ENCODE measurements at places on chromosomes 11 and 22.

GRCh38 chr11:126884594-126884993, 116.0 kb downstream of the KIRREL3 start:
- DNase-seq, result no peak

DNA sequence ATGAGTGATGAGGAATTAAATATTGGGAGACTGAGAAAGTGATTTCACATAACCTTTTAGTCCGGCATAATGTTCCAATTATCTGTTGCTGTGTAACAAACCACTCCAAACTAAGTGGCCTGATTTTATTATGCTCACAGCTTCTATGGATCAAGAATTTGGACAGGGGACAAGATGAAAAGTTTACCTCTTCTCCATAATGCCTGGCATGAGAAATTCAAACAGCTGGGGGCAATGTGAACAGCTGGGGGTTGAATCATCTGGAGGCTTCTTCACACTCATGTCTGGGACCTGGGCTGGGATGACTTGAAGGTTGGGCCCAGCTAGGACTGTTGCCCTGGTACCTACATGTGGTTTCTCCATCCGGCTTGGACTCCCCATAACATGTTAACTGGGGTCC, 99.4 kb upstream of the DRD2 start:
- DNase-seq, result no peak

DNA sequence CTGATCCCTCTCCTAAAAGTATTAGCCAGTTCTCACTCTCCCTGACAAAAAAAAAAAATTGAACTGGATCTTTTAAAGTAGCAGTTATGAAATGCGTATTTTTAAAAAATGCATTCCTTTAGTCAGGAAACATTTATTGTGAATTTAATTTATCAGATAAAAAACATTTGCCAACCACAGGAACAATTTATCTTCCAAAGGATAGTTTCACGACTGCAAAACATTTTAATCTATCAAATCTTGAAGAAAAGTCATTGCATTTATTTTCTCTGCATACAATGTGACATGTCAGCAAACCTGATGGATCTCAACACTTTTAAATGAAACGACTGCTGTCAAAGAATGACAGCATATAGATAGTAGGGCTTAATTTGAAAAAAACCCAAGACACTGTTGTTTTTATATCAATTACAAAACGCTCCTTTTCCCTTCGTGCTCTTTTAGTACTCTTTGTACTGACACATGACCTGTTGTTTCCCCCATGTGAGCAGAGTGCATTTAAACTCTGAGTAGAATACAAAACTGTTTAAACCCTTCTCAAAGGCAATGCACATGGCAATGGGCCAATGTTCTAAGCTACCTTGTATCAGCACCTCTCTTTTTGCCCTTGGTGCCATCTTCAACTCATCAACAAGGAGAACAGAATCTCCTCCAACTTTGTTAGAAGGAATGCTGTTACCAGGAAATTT, 107.0 kb downstream of the ATG16L2 start:
- no peak for DNase-seq

DNA sequence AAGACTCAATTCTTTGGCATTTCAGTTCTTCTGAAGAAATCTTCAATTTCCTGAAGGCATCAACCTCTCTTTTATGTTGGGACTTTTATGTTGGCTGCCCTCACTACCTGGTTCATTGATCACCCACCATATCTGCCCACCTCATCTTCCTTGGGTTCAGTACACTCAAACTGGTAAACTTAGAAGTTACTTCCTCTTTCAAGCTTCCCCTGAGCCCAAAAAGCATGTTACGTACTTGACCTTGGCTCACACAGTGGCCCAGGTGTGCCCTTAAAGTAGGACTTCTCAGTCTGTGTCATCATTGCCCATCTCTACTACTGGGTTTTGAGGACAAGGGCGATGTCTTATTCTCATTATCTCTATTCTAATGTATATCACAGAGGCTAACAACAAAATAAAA, 86.1 kb downstream of the GRIA4 start:
- DNase-seq, result no peak

GRCh38 chr22:31857247-31857646, 87.1 kb upstream of the YWHAH start:
- peak; percentile 27 for DNase-seq

- no peak for DNase-seq
Measured at GRCh38 chr11:32002311-32002710, 88.6 kb upstream of the RCN1 start.

DNA sequence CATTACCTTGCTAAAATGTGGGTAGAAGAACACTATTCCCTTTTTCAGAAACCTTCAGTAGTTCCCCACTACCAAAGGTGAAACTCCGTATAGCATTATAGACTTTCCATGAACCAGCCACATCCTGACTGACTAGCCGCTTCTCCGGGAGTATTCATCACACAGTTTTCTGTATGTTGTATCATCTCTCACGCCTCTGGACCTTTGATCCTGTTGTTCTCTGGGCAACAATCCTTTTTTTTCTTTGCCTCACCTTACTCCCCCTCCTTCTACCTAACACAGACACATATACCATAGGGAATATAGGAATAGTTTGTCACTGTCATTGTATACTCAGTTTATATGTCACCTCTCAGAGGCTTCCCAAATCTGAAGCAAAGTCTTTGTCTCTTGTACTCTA, 20.8 kb downstream of the ZC3H12C start:
- no peak for DNase-seq

DNA sequence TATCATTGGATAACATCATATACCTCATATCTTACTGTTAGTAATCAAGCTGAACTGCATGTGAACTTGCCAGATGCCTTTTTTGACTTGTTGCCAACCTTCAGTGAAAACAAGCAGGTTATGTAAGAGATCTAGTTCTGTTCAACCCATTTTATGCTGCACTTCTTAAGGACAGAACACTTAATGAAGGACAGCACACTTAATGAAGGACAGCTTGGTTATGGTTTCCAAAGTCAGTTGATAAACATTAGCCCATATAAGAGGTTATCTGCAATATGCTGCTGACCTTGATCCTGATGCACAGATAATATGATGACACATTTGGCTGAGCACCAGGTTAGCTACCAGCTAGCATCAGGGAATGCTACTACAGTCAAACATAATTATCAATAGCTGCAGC, 358.7 kb upstream of the PDGFD start:
- DNase-seq, result no peak

DNA sequence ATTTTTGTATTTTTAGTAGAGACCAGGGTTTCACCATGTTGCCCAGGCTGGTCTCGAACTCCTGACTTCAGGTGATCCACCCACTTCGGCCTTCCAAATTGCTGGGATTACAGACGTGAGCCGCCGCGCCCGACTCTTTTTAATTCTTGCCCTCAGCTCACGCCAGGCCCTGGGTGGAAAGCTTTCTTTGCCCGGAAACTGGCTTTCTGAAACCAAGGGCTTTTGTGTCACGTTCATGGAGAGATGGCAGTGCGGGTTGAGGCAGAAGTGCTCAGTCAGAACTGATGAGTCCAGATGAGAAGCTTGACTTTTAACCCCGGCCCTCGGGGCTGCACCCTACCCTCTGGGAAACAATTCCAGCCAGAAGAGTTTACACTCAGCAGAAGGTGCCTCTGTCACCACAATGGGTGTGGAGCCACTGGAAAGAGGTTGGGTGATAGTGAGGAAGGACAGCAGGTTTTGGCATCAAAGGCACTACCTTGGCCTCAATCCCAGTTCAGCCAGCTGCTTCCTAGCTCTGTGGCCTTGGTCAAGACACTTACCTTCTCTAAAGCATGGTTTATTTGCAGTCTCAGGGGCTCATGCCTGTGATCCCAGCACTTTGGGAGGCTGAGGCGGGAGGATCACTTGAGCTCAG, 890 bp upstream of the ARFGAP3 start:
- no peak for DNase-seq
